COR-L47 (cell line): ENCODE measurements at places on chromosomes 2 and 18.

- DNase-seq, result no peak
Measured at GRCh38 chr2:74281141-74281975, 61.9 kb downstream of the SLC4A5 start.

GRCh38 chr2:119071476-119071875 is 87.1 kb downstream of the C1QL2 start:
- no peak for DNase-seq

GRCh38 chr2:29463181-29463900 is 348.1 kb downstream of the CLIP4 start:
- no peak for DNase-seq

DNA sequence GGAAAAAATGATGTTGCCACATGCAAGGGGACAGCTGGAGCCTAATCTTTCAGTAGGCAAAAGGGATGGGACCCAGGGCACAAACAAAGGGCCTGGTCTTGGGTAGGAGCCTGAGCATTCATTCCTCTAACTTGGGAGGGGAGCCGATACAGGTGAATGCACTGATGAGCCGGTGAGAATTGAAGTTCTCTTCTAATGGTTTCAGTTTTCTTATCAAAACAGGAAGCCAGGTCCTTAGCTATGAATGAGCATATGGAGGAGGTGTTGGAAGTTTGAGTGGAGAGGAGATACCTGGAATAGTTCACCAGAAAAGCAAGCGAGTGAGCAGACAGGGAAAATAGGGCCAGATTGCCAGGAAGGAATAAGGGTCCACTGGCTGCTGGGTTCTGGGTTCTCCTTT is 10.1 kb downstream of the DPP4 start:
- DNase-seq, result no peak

DNA sequence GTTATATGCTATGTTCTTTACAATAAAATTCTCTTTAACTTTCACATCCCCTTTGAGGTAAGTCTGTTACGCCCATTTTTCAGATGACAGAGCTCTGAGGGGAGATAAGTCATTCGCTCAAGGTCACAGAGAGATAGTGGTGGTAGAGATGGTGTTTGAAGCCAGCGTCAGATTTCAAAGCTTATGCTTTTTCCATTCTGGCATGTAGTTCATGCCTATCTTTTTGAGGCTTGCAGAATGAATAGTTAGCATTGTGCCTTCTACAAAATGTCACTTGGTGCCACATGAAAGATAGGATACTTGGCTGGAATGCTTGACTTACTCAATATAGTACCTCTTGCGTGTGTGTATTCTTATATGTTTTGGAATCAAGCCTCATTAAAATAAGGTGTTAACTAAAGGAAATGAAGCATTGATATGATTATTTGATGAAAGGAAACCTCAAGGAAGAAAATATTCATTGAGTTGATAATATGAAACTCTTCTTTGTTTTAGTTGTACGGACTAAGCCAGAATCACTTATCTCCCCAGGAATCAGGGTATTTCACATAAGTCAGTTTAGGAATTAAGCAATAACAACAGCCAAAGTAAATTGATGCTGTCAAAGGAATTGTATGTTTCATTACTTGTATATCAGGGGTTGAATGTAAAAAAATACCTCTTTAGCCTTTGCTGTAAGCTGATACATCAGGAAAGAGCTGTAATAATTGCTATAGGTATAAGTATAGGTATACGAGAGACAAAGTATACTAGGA is 15.5 kb downstream of the SPATS2L start:
- DNase-seq, result no peak

- DNase-seq, result no peak
Measured at GRCh38 chr18:46296656-46297055, 192.5 kb downstream of the HAUS1 start.

- no peak for DNase-seq
Measured at GRCh38 chr18:79849328-79850207, 51.8 kb downstream of the KCNG2 start.

GRCh38 chr18:44643004-44643403 is 37.7 kb upstream of the SETBP1 start:
- no peak for DNase-seq

DNA sequence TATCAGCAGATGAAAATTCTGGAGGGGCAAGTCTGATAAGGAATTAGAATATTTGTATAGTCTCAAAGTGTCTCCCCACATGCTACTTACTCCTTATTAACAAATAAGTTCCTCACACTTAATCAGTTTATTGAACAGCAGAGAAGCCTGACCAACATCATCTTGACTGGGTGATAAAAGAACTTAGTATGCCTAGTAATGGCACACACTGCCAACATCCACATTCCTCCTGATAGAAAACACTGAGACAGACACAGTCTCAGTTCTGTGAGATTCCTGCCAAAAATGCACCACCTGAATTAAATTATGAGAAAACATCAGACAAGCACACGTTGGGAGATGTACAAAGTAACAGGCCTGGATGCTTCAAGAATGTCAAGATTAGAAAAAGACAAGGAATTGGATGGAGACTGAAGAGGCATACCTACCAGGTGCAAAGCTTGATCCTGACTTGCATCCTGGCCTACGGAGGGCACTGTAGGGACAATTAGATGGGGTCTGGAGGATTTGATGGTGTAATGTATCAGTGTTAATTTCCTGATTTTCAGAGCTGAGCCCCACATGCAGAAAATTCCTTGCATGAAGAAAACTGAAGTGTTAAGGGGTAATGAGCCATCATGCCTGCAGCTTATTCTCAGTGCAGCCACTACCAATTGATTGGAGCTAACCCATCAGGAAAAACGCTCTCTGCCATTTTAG is 200.4 kb upstream of the SH3BP4 start:
- no peak for DNase-seq

- no peak for DNase-seq
Measured at GRCh38 chr2:45578056-45578843, 32.8 kb downstream of the SRBD1 start.
